ENCODE measurements at places on chromosomes 2 and 18. TPM values are rescaled to one million over a fixed set of nuclear protein-coding genes. Genes with fewer than 3 reads are reported as not detected.

SERPINB10 gene
- total RNA-seq: not detected

RANBP2 gene
- 25.1 TPM for total RNA-seq

KCNK3 gene
- total RNA-seq: not detected

DSC2 gene
- total RNA-seq: 4.9 TPM

INPP5D gene
- total RNA-seq: 28.6 TPM

PARD6G gene
- 0.20 TPM for total RNA-seq

LIMS3 gene
- 2.0 TPM for total RNA-seq

CD302 gene
- total RNA-seq: 1.8 TPM

KCNE4 gene
- not detected for total RNA-seq

ARHGEF33 gene
- total RNA-seq: not detected

SIX3 gene
- not detected for total RNA-seq

KLF11 gene
- total RNA-seq: 8.5 TPM

GCA gene
- 32.9 TPM for total RNA-seq

DNA sequence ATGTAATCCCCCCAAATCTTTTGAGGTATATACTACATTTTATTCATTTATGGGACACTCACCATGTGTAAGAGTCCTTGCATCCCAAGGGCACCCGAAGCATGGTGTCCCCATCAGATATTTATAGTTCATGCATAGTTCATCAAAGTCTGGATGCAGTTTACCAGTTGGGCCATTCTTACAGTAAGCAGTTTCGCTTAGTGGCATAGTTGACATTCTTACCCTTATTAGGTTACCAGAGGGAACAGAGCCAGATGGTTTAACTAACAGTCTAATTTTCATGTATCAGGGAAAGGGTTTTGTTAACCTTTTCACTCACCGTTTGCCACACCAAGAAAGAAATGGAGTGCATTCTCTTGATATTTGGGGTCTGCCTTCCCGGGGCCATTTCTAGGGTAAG is 7.1 kb downstream of the ZNF407 start:
- no peak for DNase-seq

GRCh38 chr2:103172821-103173220 is 411.0 kb downstream of the TMEM182 start:
- DNase-seq: no peak

GRCh38 chr2:166917415-166917814 is 29.1 kb downstream of the XIRP2 start:
- no peak for DNase-seq

DNA sequence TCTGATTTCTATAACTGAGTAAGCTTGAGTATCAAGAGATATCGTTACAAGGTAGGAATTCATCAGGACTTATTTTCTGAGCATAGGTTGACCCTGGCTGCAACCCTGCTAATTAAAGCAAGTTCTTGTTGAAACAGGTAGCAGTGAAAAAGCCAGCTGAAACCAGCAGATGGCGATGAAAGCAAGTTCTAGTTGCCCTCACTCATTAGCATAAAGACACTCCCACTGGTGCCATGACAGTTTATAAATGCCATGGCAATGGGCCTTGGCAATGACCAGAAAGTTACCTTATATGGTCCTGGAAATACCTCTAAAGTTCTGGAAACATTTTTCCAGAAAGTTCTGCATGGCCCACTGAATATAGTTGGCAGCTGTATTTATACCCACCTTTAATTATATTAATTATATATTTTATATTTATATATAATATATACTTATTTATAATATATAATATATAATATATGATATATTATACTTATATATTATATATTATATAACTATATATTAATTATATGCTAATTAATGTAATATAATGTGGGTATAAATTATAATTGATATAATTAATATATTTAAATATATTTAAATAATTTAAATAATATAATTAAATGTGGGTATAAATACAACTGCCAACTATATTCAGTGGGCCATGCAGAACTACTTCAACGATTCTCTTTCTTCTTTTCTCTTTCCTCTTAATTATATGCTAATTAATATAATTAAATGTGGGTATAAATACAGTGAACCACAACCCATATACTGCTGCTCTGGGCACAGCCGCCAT is 188.0 kb downstream of the CDH7 start:
- peak; percentile 65 for DNase-seq

DNA sequence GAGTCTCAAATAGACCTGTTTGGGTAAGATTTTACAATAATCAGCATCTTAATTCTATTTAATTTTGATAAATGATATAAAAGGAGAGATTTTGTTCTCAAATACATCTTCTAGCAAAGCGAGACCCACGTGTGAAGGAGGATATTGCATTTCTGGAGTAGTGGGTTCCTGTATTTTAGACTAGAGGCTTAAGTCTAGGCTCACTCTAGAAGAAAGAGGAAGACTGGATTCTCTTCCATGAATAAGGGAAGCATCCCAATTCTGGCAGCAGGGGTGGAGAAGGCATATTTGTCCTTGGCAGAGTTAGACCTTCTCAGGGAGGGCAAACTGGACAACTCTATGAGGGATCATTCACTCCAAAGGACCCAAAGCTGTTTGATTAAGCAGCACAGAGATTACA is 11.3 kb upstream of the FAM228A start:
- DNase-seq: no peak

DNA sequence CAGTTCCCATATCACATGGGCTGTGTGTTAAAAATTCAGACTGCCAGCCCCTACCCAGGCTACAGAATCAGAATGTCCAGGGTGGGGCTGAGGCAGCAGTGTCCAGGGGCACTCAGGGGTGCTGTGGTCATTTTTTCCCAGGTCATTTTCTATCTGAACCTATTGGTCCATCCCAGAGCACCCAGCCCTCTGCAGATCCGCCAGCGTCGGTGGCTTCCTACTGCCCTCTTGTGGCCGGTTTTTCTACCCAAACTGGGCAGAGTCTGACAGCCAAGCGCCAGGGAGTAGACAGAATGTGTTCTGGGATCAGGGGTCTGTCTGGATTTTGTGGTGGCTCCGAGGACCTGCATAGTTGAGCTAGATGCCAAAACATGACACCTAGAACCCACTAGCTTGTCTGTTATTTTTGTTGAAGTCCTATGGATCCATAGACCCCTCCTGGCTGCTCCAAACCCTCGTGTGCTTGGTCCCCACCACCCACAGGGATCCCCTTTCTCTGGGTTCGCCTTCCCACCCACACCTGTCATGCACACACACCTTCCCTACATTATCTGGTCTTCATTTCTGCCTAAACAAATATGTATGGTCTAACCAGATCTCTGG is 34.1 kb upstream of the RMDN2 start:
- DNase-seq: peak; percentile 89

DNA sequence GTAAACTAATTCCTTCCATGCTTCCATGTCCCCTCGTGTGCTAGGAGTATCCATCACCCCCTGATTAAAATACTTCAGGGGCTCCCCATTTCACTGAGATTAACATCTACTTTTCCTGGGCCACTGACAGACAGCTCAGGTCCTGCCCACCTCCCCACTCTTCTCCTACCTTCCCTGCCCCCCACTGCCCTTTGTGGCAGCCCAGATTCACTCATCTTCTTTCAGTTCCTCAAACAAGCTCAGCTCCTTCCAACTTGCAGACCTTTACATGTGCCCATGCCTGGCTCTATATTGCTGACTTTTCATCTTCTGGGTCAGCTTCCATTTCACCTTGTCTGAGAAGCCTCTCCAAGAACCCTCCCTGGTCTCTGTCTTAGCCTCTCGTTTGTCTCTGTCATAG is 12.0 kb downstream of the RUFY4 start:
- no peak for DNase-seq

GRCh38 chr2:215356948-215357461 is 45.1 kb downstream of the ATIC start:
- no peak for DNase-seq

- DNase-seq: peak; percentile 84
These were observed 7.9 kb upstream of the SDC1 start for GRCh38 chr2:20232837-20233207.

DNA sequence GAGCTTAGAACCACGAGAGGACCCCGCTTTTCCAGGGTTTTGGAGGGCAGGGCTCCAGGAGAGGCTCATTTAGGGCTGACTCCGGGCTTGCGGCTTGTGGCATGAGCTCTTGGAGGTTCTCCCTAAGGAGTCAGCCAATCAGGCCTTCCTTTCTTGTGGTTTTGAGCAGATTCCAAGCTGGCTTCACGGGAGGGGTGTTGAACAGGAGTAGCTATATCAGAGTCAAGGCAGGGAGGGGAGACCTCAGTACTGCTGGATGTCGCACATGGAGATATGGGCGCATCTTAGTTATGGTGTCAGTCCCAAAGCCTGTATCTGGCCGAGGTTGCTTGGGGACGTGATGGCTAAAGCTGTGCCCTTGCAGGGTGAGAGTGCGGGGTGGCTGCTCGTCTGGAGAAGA is 98.6 kb downstream of the AGAP1 start:
- no peak for DNase-seq

DNA sequence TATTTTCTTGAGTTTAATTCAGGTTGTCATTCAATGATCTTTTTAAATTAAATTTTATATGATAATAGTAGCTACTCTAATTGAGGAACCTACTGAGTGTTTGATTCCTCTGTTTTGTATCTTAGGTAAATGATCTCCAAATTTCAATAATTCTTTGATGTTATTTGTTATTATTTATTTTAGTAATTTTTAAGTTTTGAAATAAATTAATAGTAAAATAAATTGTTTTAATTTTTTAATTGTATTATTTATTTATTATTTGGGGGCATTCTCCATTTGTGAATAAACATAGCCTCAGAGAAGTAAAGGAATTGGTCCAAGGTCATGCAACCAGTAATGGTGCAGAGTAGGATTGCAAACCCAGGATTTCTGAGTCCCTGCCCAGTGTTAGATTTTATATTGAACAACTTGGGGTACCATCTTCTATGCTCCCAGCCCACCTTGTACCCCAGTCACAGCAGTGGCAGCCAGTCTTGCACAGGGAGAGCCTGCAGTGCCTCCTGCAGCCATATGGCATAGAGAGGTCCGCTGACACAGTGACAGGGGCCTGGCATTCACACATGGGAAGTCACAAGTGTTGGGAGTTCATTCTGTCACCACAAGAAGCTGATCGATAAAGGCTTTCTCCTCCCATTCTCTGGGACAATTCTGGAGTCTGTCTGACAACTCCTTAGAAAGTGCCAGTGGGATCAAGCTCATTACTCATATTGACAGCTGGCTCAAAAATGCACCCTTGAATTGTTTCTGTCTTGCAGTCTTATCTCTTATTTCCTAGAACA is 110.0 kb upstream of the ETAA1 start:
- DNase-seq: no peak

GRCh38 chr2:160570376-160570775 is 76.8 kb upstream of the RBMS1 start:
- no peak for DNase-seq

DNA sequence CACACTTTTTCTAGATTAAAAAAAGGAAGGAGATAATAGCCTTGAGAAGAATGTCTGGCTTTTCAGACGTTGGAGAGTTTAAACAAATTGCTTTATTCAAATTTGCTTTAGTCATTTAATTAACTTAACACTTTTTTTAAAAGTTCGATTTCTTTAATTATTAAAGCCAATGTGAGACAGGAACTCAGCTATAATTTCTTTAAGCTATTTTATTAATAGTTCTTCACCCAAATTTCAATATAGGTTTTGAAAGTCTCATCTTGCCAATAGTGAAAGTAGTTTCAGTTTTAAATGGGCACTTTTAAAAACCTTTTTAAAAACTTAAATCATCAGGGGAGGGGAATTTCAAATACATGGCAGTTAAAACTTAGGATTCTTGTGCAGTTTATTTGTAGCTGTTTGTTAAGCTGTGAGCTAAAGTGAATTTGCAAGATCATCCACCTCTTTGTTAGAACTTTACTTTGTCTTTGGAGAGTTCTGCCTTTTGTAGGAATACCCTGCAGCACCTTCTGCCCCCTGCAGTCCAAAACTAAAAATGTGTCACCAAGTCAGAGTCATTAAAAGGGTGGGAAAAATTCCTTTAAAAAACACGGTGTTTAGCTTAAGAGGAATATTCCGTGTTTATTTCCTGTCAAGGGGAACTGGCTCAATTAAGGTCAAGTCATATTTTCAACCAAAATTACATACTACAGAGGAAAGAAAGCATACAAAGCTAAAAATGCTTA is 4.6 kb downstream of the TGIF1 start:
- DNase-seq: peak; percentile 89

DNA sequence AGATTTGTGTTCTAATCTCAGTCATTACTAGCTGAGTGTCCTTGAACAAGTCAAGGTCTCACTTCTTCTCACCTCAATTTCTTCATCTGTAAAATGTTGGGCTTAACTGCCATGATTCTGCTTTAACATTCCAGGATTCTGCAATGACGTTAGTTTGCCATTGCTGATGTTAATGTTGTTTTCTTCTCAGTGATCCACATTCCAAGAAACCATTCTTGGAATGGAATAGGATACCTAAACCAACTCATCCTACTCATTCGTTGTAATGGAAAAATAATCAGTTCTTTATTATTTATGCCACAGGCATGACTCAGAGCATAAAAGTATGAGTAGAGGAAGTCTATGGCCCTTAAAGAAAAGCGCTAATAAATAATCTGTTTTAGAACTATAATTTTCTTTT is 140.2 kb upstream of the ETAA1 start:
- DNase-seq: no peak

- DNase-seq: no peak
These were observed 45.3 kb downstream of the FRZB start for GRCh38 chr2:182821182-182821581.

GRCh38 chr2:239399433-239399920 is 1.3 kb downstream of the HDAC4 start:
- peak; percentile 45 for DNase-seq

GRCh38 chr2:188426121-188426520 is 134.4 kb downstream of the GULP1 start:
- DNase-seq: no peak

DNA sequence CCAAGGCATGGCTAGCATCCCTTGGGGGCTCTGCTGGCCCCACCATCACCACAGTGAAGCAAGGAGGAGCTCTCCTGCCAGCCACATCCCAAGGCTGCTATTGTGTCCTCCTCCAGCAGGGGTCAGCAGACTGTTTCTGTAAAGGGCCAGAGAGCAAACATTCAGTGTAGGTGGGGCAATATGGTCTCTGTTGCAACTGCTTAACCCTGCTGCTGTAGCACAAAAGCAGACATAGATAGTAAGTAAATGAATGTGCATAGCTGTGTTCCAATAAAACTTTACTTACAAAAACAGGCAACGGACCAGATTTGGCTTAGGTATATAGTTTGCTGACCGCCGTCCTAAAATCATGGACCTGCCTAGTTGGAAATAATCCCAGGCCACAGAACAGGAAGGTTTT is 36.4 kb upstream of the ZBTB7C start:
- DNase-seq: peak; percentile 83
